Stimulated activated CD8-positive, alpha-beta memory T cell treated with anti-CD3 and anti-CD28 coated beads, Interleukin-4, amount 100 ng/mL, for 4 hours (primary cell): ENCODE measurements at places on chromosomes 5 and 9.

DNA sequence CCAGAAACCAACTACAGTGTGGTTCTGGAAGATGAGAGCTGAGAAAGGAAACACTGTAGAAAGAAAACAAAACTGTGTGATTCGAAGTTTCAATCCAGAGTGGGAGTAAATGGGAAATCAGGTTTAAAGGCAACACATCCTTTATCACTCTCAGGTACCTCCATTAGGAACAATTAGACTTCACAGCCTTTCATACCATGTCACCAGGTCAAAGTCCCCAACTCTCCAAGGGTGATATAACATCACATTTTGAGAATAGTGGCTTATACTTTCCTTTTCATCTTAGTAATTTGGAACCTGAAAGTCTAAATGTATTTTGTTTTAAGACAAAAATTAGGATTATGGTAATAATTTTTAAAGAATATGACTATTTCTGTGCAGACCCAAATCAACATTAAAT, 194.9 kb upstream of the WWC1 start:
- DNase-seq: no peak

DNA sequence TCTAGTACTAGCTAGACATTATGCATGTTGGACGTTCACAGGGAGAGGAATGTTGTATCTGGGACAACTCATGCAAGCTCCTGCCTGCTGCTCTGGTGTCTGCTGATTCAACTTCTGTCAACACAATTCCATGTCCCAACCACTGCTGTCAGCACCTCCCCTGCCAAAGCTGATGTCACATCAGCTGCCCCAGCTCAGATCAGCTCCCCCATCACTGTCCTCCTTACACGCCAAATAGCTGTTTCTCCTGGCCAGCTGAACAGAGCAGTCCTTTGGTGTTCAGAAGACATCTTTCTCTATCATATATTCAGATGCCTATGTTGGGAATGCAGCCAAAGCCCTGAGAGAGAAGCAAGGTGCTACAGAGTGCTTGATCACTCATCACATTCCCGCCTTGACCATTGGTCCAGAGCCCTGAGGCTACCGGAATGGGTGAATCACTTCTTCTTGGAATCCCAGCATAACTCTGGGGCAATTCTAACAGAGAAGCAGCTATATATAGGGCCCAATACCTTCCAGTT, 223.3 kb downstream of the SEC61B start:
- DNase-seq: no peak

GRCh38 chr9:136542241-136543040, 3.4 kb downstream of the NOTCH1 start:
- DNase-seq: no peak

GRCh38 chr5:76299592-76299991, 103.5 kb upstream of the IQGAP2 start:
- DNase-seq: no peak

DNA sequence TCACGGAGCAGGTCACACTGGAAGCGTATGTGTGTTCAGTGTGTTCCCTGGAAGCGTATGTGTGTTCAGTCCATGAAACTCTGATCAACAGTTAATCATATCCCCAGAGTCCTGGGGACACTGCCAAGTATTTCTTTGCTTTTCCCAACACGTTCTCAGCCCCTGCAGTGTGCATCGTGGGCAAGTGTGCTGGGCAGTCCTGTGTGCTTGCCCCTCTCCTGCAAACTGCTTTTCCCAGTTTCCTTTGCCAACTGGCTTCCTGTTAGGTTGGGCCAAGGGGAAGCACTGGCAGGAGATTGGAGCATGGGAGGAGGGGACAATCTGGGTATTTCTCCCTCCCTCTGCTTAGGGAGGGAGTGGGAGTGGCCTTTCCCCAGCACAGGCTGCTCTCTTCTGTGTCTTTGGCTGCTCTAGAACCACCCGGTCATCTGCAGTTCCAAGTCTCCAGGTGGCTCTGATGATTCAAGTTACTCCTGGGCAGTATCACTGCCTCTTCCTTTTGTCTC, 36.8 kb upstream of the NEK6 start:
- DNase-seq: no peak

DNA sequence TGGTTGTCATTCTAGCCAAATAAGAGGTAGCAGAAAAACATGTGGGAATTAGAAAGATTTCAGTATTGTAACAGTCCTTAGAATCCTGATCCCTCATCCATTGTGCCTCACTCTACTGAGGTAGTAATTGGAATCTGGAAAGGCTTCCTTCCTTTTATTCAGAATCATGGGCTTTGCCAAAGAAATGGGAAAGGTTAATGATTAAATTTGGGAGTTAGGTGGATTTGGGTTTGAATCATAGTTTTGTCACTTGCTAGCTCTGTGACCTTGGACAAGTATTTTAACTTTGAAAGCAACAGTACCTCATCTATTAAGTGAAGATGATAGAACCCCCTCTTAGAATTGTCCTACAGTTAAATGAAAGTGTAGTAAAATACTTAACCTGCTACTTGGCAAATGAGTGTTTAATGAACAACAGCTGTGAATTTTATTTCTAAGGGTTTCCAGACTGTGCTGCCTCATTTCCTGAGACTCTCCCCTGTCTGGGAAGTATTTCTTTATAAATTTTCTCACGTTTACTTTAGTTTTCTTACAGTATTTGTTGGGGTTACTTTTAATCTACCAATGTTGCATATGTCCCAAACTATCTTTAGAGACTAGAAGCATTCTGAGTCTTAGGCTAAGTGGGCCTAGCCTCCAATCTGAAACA, 11.7 kb downstream of the SPDL1 start:
- no peak for DNase-seq

DNA sequence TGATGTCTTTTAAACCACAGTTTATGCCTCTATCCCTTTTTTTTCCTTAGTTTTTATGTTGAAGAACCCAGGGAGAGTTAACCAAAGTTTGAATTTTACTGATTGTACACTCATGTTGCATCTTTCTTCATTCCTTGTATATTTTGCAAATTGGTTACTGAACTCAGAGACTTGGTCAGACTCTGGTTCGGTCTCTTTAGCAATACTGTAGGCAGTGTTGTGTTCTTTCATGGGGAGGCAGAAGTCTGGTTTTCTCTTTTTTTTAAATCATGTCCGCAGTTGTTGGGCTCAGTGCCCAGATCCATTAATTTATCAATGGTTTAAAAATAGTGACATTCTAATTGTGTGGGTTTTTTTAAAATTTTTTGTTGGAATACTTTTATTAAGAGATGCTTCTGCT, 23.4 kb downstream of the UBE2R2 start:
- no peak for DNase-seq

DNA sequence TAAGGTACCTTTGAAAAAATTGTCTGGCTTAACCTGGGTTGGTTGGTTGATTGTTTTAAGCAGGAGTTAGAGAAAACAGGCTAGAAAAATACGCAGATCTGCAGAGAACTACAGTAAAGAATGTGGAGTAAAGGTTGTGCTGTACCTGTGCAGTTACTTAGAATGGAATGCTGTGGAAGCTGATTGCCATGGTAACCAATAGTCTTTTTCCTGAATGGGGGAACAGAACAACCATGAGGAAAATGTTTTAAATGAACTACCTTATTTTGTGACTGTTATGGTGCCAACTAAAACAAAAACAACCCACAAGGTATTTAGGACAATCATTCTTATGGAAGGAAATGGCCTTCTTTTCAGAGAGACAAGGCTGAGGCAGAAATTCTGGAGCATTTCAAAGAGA, 4.8 kb upstream of the HOMER1 start:
- no peak for DNase-seq

DNA sequence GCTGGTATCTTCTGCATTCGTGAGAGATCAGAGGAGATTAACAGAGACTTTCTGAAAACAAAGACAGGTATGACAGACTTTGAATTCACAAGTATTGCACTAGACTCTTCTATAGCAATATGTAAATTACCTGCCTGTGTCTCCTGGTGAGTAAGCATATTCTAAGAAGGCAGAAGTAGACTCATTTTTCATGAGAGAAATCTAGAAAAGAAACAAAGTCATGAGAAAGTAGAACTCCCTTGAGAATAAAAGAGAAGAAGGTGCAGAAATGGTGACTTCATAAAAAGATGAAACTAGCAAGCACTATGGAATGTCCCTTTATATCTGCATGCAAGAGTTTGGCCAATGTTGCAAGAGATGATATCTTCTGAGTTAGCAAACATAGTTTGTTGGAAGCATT, 419.8 kb downstream of the DMRT2 start:
- DNase-seq: no peak

GRCh38 chr9:69173497-69173890, 583 bp upstream of the TJP2 start:
- no peak for DNase-seq

DNA sequence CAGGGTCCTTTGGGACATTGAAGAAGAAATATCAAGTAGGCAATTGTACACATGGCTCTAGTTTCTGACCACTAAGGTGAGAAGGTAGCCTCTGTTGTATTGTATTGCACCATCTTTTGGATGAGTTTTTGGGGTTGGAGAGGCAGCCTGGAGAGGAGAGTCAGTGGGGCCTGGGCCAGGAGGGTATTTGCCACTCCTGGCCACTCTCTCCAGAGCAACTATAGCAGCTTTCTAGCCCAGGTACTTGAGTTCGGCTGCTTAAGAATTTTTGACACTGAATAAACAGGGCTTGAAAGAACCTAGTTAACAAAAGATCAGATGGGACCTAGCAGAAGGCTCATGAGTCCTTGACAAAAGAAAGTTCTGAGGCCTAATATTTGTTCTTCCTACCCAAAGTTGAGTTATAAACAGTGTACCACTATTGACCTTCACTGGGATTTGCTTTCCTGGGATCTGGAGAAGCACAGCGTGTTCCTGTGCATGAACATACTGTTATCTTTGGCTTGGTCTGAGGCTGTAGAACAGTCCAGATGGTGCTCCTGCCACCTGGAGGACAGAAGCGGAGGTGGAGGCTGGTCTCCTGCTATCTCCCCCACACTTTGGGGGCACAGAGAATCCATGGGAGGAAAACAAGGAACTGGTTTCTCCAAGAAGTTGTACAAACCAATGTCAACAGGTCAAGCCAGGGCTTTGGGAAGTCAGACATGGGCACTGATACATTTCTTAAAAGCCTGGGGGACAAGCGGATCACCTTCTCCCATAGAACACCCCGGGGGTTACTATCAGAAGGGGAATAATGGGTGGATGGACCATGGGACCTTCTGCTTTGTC, 110.4 kb upstream of the LIFR start:
- no peak for DNase-seq

DNA sequence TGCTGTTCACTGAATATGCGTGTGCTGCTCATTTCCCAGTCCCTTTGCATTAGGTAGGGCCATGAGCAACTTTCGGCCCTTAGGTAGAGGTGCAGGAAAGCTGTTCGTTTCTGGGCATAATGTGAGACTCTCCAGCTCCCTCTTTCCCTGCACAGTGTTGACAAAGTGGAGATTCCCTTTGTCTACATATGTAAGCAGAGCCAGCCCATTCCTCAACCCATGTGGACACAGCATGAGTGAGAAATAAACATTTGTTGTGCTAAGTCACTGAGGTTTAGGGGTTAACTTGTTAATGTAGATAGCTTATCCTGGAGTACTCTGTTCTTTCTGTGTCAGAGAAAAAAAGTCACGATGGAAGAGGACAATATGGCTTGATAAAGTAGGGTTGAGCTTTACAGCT, 343.8 kb downstream of the PSAT1 start:
- no peak for DNase-seq

DNA sequence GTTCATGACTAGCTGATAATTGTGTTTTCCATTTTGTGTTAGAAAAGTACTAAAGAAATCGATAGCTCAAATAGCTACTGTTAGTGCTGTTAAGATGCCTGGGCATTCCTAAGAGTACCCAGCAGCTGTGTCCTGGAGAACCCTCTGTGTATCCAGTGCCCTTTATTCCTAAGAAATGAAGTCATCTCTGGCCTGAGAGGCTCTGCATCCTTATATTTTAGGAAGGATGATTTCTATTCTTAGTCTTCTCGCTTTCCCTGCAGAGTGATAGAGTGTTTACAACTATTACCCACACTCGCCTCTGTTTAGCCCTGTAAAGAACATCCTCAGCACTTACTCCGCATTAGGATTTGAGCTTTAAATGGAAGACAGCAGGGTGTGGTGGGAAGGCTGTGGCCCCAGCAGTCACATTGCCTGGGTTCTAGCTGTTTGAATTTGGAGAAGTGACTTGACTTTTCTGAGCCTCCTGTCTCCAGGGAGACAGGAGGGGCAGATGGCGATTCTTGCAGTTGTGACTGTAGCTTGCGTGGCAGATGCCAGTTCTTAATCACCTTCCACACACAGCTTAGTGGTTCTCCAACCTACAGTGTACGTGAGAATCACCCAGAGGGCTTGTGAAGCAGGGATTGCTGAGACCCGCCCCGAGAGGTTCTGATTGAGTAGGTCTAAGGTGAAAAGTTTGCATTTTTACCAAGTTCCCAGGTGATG, 177.2 kb upstream of the PITX1 start:
- DNase-seq: no peak

- no peak for DNase-seq
These were observed 55.9 kb upstream of the ORM1 start for GRCh38 chr9:114266969-114267368.

DNA sequence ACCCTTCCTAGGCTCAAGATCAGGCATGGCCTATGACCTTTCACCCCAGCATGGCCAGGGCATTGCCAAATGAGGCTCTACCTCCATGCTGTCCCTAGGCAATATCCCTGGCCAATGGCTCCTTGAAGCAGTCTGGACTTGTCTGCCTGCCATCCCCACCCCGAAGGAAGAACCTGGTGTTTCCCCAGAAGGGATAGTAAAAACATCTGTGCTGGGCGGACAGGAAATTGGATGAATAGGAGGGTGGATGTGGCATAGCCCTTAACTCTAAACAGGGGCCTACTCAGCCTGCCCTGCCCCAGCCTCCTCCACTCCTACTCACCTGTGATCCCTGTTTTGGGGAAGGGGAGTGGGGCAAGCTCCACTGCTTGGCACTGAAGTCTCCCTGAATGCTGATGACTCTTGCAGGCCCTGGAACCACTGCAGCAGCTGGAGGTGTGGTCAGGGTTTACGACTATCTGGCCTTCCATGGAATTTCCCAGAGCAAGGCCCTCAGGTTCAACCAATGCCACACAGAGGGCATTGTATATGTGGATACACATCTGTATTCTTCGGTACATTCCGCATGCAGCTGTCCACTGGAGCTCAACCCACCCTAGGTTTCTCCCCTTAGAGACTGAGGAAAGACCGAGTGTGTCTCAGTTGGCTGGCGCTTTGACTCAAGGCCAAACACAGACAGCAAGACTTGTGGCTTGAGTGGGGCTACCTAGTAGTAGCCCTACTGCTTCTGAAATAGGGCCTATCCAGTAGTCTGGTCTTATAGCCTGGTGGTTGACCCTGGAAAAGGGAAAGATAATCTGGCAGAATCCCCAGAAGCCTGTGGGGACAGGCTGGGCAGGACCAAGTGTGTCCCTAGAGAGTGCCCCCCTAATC, 6.4 kb upstream of the P4HA2 start:
- DNase-seq: no peak

GRCh38 chr9:137012694-137013570, 15.1 kb downstream of the ABCA2 start:
- DNase-seq: no peak

DNA sequence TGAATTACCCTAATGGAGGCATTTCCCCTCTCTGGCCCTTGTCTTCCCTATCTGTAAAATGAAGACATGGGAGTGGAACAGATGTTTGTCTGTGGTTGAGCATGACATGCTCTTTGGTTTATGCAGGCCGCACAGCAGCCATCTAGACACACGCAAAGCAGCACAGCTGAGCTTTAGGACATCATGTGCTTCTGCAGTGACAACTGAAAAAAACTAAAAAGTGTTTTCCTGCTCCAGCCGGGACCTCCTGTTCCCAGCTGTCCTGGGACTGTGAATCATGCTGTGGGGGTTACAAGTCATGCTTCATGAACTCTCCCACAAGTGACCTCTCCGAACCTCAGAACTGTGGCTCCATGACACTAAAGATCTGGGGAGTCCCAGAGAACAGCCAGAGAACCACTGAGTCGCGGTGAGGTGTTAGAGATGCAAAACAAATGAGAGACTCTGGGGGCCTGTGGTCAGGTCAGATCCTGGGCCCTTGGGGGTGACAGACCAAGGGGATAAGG, 1.7 kb downstream of the SMIM3 start:
- DNase-seq: no peak
